ENCODE measurements at places on chromosomes 4 and X.

- DNase-seq = no peak
Observed at GRCh38 chr4:123297836-123298235, 98.8 kb upstream of the SPRY1 start.

DNA sequence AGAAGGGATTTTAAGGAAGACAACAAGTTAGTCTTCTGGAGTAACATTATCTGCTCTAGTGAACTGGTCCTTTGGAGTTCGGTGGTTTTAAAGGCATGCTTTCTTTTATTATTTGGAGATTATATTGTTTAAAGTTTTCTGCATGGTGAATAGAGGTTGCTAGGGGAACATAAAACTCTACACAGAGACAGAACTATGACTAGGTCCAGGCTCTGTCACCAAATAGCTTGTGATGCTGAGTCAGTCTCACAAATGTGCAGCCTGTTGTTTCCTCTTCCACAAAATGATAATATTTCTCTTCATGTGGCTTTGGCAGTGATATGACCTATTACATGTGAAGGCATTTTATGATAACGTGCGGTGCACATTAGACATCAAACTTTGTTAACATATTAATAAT is 132.6 kb downstream of the PACRGL start:
- DNase-seq = no peak

DNA sequence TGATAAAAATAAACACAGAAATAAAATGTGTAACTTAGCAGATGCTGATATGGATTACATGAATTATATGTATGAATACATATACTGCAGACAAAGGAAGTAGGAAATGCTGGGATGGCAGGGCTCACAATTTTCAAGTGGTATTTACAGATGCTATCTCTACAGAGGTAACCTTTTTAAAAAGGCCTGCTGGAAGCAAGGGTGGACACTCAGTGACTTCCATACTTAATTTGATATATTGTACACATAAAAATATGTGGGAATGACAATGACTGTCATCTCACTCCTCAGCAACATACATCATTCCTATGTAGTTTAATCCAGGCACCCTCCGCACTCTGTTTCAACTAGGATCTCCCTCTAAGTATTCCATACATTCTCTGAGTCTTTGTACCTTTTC is 452.9 kb downstream of the DTHD1 start:
- no peak for DNase-seq

- DNase-seq = no peak
Observed at GRCh38 chr4:118680808-118681207, 4.4 kb upstream of the METTL14 start.

- DNase-seq = no peak
Observed at GRCh38 chrX:11766487-11766886, 8.4 kb downstream of the MSL3 start.
